Esophagus mucosa (tissue), 1 donor: ENCODE measurements at places on chromosomes 3 and 15.

- ATAC-seq: no peak
These were observed 134.1 kb upstream of the PLSCR5 start for GRCh38 chr3:146739203-146739671.

DNA sequence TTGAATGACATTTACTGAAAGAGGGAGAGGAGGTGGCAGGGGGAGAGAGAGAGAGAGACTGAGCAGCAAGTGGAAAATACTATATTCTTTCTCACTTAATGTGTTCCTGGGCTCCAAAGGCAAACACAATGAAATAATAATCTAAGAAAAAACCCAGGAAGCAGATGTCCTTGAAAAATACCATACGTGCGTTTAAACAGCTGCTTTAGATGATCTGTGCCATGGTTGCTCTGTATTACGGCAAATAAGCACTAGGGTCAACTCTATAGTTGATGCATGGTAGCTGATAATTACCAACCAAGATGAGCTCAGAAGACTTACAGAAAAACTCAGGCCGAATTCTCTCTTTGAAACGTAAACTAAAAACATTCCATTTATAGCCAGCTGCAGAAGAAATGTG lies 410.3 kb upstream of the TBL1XR1 start:
- no peak for ATAC-seq

- ATAC-seq: no peak
These were observed 255.6 kb downstream of the TBL1XR1 start for GRCh38 chr3:176941689-176942088.

GRCh38 chr15:90889313-90889730 lies 5.0 kb downstream of the FES start:
- ATAC-seq: no peak

DNA sequence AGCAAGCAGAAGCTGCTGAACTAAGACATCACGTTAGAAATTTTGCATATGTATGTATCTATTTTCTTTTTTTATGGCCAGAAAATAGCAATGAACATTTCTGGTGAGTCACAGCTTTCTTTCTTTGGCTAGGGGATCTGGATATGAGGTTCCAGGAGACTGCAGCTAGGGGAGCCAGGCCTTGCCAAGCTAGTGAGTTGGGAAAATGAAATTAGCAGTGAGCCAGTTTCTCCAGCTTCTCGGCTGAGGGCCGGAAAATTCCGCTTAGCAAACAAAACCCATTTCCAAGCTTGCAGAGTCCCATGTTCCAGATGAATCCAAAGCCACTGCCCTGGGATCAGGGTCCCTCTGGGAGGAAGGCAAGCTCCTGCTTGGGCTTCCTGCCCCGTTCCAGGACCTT lies 137.6 kb downstream of the SRGAP3 start:
- ATAC-seq: no peak

GRCh38 chr3:39284457-39284881 lies 4.6 kb upstream of the CX3CR1 start:
- ATAC-seq: no peak

GRCh38 chr3:31242026-31242960 lies 290.4 kb upstream of the STT3B start:
- no peak for ATAC-seq

DNA sequence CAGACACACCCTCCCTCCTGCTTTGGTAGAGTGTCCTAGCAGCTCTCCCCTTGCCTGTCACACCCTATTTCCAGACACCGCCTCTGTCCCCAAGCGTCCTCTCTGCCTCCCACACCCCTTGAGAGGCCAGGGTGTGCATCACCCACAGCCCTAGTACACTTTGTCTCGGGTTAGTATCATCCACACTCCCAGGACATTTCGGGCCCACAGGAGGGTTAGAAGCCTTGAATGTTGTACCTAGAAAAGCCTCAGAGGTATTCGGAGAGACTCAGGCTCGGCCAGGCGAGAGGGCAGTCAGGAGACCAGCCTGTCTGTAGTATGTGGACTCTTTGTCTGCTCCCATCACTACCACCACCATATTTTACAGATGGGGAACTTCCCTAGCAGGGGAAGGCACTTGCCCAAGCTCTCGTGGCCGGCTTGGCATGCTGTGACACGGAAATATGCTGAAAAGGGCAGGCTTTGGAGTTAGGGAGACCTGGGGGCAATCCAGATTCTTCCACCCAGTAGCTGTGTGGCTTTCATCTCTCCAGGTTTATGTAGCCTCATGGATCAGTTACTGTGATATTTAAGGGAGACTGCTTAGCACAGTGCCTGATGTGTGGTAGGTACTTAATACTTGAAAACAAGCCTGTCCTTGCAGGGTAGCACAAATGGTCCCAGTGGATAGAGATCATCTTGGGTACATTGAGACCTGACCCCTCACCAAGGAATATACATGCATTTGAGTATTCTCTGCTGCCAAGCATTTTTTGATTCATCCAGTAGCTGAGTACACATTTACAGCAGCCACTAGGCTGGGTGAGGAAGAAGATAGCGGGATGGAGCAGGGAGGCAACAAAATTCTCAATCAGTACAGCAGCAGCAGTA lies 1.4 kb downstream of the TMEM43 start:
- ATAC-seq: no peak

DNA sequence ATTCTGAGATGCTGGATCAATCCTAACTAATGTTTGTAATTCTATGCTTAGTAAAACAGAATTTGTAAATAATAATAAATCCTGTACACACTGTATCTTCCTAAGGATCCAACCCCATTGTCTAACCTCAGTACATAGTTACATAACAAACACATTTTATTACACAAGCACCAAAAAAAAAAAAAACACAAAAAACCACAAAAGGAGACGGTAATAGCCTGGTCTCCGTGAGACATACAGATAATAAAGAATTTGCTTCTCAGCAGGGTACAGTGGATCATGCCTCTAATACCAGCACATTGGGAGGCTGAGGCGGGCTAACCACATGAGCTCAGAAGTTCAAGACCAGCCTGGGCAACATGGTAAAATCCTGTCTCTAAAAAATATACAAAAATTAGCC lies 558.7 kb downstream of the MAGI1 start:
- ATAC-seq: no peak
